ENCODE measurements at places on chromosomes 2 and 18.
A peak's percentile ranks its signal among the peaks of the same experiment; 100 is the strongest.

GRCh38 chr18:49127471-49128190, 176.9 kb upstream of the SMAD7 start:
- no peak overlapping the region for H3K4me3 ChIP-seq
- H3K4me1 ChIP-seq = no peaks in the 10 kb centered on the region
- no peaks in the 10 kb centered on the region for H3K27me3 ChIP-seq
- no peak overlapping the region for H3K27ac ChIP-seq

DNA sequence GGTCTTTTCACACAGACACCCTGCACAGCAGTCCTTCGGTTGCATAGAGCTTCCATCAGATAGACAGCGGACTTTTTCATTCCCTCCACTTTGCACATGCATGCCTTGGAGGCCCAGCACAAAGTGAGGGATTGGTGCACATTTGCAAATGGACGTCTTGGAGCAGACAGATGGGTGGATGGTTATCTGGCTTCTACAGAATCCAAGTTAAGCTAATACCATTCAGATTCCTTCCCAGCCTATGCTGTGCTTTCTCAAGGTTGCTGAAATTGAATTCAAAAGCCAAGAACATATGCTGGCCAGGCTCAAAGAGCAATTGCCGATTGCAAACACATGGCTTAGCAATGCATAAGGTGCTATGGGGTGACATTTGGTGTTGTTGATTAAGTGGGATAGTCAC, 186.4 kb downstream of the VAPA start:
- no peaks in the 10 kb centered on the region for H3K27me3 ChIP-seq
- no peaks in the 10 kb centered on the region for H3K4me1 ChIP-seq
- H3K4me3 ChIP-seq = no peak overlapping the region
- no peaks in the 10 kb centered on the region for H3K36me3 ChIP-seq

DNA sequence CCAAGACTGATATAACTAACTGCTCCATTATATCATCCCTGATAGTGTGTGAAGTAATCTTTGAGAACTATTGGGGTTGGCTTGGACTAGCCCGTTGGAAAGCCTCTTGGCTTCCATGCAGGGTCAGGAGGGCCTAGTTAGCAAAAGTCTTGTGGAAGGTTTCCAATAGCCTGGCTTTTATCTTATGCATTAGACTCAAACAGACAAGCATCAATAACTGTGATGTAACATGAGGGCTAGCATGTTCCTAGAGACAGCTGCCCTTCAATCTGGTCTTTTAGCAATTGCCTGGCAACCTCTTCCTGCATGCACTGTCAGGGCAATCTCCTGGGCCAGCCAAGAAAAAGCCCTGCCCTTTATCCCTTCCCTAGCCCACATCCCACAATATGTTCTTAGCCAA, 18.2 kb downstream of the SLC8A1 start:
- H3K36me3 ChIP-seq = no peaks in the 10 kb centered on the region
- DNase-seq = no peak
- H3K4me1 ChIP-seq = no peaks in the 10 kb centered on the region
- H3K4me3 ChIP-seq = no peak overlapping the region
- no peak overlapping the region for H3K27ac ChIP-seq

DNA sequence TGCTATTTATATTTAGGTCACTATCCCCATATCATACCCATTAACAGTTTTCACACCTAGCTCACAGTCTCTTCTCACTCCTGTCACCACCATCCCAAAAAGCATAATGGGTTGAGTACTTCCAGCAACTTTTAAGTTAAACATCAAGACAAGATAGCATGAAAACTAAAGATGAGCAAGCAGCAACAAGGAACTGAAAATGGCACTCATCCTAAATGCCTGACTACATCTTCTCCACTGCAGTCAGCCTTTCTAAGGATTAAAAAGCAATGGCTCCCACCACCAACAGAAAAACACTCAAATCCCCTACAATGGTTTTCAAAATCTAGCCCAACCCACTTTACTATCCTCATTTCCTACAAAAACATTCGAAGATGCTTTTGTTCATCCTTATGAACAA, 38.2 kb downstream of the CUL3 start:
- H3K36me3 ChIP-seq = no peaks in the 10 kb centered on the region
- H3K4me1 ChIP-seq = peaks cover 44% of the 10 kb centered on the region
- H3K27ac ChIP-seq = no peak overlapping the region
- no peak overlapping the region for H3K4me3 ChIP-seq

- H3K36me3 ChIP-seq = no peaks in the 10 kb centered on the region
- no peak overlapping the region for H3K27ac ChIP-seq
- no peak overlapping the region for H3K4me3 ChIP-seq
- DNase-seq = peak; percentile 23
- H3K4me1 ChIP-seq = peaks cover 97% of the 10 kb centered on the region
Measured at GRCh38 chr2:134290358-134290757, 36.5 kb downstream of the MGAT5 start.

DNA sequence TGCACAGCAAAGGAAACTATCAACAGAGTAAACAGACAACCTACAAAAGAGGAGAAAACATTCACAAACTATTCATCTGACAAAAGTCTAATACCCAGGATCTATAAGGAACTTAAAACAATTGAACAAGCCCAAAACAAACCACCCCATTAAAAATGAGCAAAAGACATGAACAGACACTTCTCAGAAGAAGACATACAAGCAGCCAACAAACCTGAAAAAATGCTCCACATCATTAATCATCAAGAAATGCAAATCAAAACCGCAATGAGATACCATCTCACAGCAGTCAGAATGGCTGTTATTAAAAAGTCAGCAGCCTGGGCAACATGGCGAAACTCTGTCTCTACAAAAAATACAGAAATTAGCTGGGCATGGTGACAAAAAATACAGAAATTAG, 110.2 kb upstream of the LDLRAD4 start:
- H3K36me3 ChIP-seq = peaks cover 24% of the 10 kb centered on the region
- no peaks in the 10 kb centered on the region for H3K27me3 ChIP-seq
- no peak overlapping the region for H3K27ac ChIP-seq

DNA sequence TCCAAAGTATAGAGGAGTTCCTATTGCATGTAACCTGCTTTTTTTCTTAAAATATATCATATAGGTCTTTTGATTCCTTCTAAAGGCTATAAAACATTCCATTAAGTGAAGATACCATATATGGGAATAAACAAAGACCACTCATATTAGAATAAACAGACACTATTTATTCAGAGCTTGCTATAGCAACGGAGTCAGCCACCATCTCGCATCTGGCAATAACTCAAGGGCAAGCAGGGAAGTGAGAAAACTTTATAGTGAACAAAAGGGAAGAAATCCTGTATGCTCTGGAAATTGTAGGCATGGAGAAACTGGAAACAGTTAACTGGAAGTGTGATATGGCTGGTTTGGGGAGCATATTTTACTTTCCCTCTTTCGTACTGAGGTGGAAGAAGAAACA, 301.9 kb downstream of the PTH2R start:
- H3K4me1 ChIP-seq = no peaks in the 10 kb centered on the region
- no peak overlapping the region for H3K27ac ChIP-seq

DNA sequence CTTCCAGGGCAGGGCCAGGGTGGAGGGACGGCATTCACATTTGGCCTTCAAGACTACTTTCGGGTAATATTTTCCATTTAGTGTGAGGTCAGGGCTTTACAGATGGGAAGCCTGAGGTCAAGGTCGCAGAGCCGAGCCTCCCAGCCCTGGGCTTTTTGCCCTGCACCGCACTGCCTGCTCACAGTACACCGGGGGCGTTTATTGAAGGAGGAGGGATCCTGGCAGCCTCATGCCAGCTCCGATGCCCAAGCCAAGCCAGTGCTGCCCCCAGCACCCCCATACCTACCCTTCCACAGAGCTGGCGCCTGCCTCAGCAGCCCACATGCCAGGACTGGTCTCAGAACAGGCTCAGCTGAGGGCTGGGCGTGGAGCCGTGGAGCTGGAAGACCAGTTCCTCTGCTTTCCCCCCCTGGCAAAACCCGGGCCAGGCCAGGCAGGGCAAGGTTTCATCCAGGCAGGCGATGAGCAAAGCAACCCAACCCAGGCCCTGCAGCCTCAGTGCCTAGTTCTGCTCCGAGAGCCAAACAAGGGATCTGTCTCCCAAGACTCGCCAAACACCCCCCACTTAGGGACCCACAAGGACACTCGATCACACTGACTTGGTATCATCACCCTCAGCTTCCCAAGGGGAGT, 11.9 kb downstream of the SDC1 start:
- DNase-seq = no peak
- no peaks in the 10 kb centered on the region for H3K27me3 ChIP-seq
- no peak overlapping the region for H3K27ac ChIP-seq
- H3K4me1 ChIP-seq = no peaks in the 10 kb centered on the region
- no peaks in the 10 kb centered on the region for H3K36me3 ChIP-seq
- H3K4me3 ChIP-seq = no peak overlapping the region
